ENCODE measurements at places on chromosomes 3 and 15. TPM values are rescaled to one million over a fixed set of nuclear protein-coding genes. Genes with fewer than 3 reads are reported as not detected.
A peak's percentile ranks its signal among the peaks of the same experiment; 100 is the strongest.

DNA sequence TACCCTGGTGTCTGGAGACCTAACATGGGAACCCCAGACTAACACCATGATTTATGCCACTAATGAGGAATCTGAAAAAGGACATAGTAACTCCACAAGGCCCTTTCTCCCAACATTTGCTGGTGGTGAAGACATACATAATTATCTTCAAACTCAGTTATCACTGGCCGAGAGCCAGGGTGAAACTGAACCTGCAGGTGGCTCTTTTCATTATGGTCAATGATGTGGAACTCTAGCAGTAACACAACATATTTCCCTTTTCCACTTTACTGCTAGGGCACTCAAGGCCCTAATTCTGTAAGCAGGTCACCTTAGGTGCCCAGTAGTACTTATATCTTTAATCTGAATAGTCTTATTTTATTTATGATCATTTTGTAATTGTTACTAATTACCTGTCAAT lies 326.4 kb upstream of the SATB1 start:
- DNase-seq = no peak

GRCh38 chr15:78368651-78369050 lies 28.5 kb downstream of the CRABP1 start:
- peak; percentile 50 for DNase-seq

DNA sequence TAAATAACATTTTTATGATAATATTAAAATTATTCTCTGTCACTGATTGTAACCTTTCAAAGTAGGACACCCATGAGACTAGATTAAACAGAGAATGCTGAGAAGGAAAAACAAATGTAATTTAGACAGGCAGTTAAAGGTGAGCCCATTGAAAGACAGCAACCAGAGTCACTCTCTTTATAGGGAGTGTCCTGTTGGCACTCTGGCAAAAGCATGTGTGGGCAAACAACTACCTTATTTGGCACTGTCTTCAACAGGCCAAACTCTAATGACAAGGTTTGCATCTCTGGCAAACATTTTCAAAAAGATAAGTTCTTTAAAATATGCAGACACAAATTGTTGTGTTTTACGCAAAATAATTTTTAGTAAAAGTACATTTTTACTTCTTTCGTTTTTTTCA lies 29.8 kb downstream of the NFKBIZ start:
- no peak for DNase-seq

DNA sequence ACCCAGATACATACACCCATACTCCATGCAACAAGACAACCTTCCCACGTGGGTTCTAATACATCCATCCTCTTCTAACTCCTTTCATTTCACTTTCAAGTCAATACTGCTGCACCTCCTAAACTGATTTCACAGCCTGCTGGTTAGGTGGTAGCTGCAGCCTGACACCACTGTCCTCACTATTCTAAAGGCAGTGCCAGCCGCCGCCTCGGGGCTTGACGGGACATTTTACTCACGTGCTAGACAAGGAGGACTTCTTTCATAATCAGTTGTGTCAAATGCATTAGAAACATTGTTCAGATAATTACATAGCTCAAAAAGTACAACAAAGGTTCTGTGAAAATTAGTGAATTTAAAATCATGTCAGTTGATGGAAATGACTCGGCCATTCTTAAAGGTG lies 6.3 kb downstream of the UROC1 start:
- DNase-seq = no peak

DNA sequence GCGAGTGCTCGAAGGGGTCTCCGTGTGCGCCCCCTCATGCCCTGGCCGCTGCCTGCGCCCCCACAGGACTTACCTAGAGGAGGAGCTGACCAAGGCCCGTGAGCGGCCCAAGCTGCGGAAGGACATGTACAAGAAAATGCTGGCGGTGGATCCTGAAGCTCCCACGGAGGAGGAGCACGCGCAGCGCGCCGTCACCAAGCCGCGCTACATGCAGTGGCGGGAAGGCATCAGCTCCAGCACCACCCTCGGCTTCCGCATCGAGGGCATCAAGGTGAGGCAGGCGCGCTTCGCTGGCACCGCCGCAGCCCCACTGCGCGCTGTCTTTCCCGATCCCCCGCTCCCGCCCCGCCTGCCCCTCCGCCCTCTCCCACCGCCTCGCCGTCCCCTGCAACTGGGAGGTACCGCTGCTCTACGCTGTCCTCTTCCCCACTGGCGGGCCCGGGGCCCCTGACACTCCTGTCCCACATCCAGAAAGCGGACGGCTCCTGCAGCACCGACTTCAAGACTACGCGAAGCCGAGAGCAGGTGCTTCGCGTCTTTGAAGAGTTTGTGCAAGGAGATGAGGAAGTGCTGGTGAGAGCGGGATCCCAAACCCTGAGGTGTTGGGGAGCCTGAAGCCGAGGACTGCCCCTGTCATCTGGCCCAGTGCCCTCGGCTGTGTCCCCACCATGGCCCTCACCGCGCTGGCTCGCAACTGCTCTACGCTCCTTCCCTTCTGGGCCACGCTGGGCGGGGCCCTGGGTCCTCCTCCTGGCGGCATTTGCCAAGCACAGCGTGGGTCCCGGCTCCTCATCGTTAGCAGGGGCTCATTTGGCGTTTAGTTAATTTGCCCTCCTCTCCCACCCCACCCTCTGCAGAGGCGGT lies 8.5 kb downstream of the ITPKA start:
- DNase-seq = peak; percentile 35

The PROS1 gene
- total RNA-seq = 15.4 TPM

DNA sequence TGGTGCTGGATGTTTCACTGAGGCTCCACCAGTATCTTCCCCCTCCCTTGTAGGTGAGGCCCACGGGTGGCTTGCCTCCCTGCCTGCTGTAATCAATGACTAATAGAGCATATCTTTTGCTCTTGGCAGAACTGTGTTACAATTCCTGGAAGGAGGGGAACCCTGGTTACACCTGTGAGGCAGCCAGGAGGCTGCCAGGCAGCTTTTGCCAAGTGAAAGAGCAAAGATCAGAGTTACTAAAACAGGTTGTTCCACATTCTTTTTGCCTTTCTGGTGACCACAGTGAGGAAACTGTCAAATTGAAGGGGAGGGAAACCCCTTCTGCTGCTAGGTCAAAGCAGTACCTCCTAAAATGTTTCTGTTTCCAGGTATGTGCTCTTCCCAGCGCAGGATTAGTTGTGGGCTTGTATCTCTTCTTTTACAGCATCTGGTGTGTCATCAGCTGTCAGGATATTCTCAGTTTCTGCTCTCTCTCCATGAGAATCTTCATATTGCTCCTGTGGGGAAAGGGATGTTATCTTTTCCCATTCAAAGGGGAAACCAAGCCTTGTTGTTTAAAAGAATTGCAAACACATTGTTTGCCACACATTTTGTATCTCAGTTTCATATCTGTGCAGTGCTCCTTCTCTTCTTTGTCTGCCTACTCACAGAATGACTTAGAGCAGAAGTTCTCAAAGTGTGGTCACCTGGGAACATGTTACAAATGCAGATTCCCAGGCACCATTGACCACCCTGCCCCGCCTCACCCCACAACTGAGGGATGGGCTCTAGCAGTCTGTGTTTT lies 137.4 kb upstream of the UMPS start:
- DNase-seq = peak; percentile 55

DNA sequence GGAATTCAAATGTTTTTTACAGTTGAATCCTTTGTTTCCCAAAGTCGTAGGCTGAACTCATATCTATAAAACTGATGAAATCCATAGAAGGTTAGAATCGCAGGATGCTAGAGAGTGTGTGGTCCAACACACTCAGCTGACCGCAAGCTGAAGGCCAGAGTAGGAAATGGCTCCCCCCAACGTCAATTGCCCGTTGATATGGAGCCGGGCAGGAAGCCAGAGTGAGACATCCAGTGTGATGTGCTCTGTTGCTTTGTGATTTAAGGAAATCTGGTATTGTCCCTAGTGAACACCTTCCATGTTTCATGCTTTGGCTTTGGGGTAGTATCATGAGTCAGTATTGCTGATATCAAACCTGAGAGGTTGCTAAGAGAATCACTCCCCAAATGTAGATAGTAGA lies 5.8 kb upstream of the MEX3B start:
- DNase-seq = no peak

- no peak for DNase-seq
Observed at GRCh38 chr3:150248888-150249681, 159.0 kb upstream of the TSC22D2 start.

DNA sequence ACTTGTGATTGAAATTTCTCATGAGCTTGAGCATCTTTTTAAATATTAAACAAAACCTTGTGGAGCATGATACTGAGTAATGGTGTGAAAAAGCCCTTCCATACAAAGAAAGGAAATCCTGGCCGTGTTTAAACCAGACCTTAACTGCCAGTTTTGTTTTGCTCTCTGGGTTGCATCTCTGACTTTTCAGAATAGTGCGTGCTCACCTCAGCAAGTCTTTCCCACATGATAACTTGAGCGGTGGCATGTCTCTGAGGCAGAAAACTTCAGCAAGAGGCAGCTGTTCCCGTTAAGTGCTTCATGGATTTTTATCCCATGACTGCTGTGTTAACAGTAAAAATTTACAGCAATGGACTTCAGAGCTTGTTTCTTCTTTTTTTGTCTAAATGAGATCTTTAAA lies 393.3 kb downstream of the FEZF2 start:
- no peak for DNase-seq

DNA sequence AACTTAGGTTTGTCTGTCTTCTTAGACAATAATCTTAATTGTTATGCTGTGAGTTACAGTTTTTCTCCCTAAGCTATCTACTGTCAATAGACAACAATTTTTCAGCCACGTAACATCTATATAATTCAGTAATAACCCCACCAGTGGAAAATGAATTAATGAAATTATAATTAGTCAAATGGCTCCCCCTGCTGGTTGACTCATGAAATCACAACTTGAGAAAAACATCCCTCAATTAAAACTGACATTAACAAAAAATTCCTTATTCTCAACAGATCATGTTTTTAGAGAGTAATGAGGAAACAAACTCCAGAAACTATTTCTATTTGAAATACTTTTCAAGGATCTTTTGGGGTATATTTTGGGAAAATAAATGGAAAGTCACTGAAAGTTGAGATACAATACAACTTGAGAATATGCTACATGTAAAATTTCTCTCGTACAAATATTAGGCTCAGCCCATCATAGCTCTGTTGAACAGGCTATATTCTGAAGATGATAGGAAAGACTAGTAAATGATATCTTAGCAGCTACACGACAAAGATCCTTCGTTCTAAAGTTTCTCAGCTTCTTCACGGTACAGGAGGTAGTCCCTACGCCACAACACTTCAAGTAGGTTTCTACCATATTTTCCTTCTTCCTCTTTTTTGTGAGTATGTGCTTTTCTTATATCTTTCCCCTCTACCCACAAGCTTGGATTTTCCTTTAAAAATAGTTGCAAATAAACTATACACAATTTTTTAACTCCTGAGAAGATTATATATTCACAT lies 20.7 kb downstream of the PPP1R2 start:
- DNase-seq = no peak

GRCh38 chr3:146712806-146713205 lies 107.7 kb upstream of the PLSCR5 start:
- no peak for DNase-seq

DNA sequence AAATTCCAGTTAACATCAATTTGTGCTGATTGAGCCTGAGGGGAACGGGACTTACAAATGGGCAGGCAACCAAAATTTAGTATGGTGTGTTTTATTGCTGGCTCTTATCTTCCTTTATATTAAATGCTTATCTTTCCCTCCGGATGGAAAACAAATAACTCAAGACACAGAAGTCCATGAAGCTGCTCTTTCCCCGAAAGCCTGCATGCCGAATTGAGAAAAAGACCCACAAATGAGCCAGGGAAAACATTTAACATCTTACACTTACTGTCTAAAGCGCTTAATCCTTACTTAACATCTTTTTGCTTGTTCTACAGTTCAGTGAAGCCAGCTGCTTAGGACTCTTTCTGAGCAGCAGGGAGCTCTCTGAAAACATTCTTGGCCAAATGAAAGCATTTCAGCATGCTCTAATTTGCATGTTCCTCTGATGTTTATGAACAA lies 49.5 kb downstream of the HEG1 start:
- DNase-seq = no peak

DNA sequence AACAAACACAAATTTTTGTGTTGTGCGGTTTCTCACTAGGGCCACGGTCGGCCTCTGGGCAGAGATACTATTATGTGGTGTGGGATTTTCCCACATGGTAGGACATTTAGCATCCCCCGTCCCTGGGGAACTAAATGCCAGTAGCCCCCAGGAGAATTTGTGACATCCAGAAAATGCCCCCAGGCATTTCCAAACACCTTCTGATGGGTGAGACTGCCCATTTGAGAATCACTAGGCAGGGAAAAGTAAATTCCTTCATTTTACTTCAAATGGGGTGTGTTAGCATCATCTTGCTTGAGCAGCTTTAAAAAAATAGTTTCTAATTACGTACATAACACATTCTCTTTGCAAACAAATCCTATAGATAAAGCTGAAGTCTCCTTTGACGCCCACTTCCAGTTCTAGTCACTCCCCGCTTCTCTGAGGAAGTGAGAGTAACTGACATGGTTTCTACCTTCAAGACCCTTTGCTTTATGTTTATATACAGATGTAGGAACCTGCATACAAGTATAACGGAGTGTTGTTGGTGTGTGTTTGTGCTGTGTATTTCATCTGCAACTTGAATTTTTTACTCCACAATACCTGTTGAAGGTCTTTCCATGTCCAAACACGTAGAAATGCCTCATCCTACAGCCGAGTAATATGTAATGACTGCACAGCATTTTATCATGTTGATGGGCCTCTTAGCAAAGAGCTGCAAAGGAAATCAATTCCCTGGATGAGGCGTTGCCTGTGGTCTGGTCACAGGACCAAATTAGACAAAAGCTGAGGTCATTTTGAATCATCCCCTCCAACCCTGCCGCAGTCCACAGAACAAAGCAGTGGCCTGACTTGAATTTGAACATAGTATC lies 31.4 kb upstream of the ZBTB38 start:
- no peak for DNase-seq

The TAGLN3 gene
- not detected for total RNA-seq

The IRAK2 gene
- total RNA-seq = 17.3 TPM

DNA sequence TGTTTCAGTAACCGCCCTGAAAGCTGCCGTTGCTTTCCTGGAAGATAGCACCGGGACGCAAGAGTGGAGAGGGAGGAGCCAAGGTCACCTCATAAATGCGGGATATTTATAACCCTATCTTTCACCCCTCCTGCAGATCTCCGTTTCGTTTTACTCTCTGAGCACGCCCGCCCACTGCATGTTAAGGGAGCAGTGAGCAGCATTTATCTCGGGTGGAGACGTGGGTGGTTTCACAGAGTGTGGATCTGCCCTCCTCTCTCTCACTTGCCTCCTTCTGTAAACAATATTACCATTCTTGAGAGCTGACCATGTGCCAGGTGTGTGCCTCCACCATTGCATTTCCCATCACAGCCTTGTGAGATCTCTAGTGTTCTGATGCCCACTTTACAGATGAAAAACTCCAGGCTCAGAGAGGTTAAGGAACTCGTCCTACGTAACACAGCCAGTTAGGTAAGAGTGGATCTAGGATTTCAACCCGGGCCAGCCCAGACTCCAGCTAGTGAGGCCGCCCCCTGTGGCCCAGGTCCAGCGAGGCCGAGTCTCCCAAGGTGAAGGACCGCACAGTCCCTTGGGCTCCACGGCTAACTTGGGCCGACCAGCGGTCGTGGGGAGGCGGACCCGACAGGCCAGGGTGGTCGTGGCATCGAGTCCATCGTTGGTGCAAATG lies 16.9 kb upstream of the SEMA4B start:
- DNase-seq = peak; percentile 85

The DGKG gene
- 13.2 TPM for total RNA-seq

The TM4SF18 gene
- 2.9 TPM for total RNA-seq
